Liver (tissue), 10 donors: ENCODE measurements at places on chromosomes 2 and 18. TPM values are rescaled to one million over a fixed set of nuclear protein-coding genes. Genes with fewer than 3 reads are reported as not detected.

The STK39 gene
- 1.8 TPM for total RNA-seq

The TFPI gene
- 109 TPM for total RNA-seq

The MDH1B gene
- 0.33 TPM for total RNA-seq

The FSHR gene
- not detected for total RNA-seq

The FLACC1 gene
- total RNA-seq, result 7.1 TPM

The CXCR1 gene
- total RNA-seq, result 0.33 TPM

The KLHL30 gene
- not detected for total RNA-seq

The UGT1A5 gene
- total RNA-seq, result not detected

GRCh38 chr2:7377916-7378569 lies 460.8 kb downstream of the RNF144A start:
- H3K27me3 ChIP-seq, result no peaks in the 10 kb centered on the region
- no peaks in the 10 kb centered on the region for H3K36me3 ChIP-seq
- H3K4me3 ChIP-seq, result no peak overlapping the region
- H3K4me1 ChIP-seq, result no peaks in the 10 kb centered on the region
- DNase-seq, result no peak
- no peak overlapping the region for H3K27ac ChIP-seq

GRCh38 chr18:57294547-57294946 lies 57.8 kb upstream of the ST8SIA3 start:
- DNase-seq, result no peak
- no peak overlapping the region for H3K4me3 ChIP-seq
- H3K36me3 ChIP-seq, result no peaks in the 10 kb centered on the region
- H3K4me1 ChIP-seq, result no peaks in the 10 kb centered on the region

- no peaks in the 10 kb centered on the region for H3K27me3 ChIP-seq
- DNase-seq, result no peak
- no peaks in the 10 kb centered on the region for H3K36me3 ChIP-seq
- no peak overlapping the region for H3K27ac ChIP-seq
- H3K4me3 ChIP-seq, result no peak overlapping the region
Observed at GRCh38 chr2:8157621-8158430, 524.0 kb upstream of the ID2 start.

DNA sequence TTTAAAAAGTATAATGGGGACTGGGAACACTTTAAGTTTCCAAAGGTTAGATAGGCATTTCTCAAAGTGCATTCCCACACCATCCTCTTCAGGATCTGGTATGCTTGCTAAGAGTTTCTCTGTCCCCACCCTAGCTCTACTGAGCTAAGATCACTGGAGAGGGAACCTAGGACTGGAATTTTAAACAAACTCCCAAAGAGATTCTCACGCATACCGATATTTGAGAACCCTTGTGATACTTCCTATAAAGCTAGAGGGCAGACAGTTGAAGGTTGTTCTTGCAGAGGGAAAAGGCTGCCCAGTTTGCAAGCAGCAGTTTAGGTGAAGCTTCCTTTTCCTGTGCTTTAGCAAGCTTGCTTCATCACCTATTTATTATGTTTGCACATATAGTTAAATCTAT lies 3.6 kb downstream of the CNRIP1 start:
- H3K27me3 ChIP-seq, result peaks cover 2% of the 10 kb centered on the region
- H3K4me3 ChIP-seq, result no peak overlapping the region
- no peak overlapping the region for H3K27ac ChIP-seq
- no peak for DNase-seq
- H3K4me1 ChIP-seq, result peaks cover 13% of the 10 kb centered on the region

DNA sequence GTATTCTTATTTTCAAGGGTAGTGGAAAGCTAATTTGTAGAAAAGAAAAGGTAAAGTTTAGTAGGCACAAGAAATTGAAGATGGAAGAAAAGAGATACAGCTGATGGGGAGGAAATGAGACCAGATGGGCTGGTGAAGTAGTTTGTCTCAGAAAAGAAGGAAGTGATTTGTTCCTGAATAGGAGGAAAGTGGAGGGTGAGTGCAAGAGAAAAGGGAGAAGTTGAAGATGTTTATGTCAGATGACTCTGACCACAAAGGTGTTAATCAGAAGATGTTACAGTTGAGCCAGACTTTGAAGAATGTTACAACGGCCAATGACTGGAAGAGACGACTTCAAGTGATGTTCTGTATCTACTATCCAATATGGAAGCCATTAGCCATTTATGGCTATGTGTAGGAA lies 21.2 kb downstream of the ZSCAN30 start:
- H3K36me3 ChIP-seq, result peaks cover 2% of the 10 kb centered on the region
- DNase-seq, result no peak
- no peaks in the 10 kb centered on the region for H3K4me1 ChIP-seq

- H3K27ac ChIP-seq, result no peak overlapping the region
- no peak for DNase-seq
- H3K27me3 ChIP-seq, result no peaks in the 10 kb centered on the region
- no peak overlapping the region for H3K4me3 ChIP-seq
Observed at GRCh38 chr2:203021991-203022390, 7.3 kb downstream of the NBEAL1 start.

DNA sequence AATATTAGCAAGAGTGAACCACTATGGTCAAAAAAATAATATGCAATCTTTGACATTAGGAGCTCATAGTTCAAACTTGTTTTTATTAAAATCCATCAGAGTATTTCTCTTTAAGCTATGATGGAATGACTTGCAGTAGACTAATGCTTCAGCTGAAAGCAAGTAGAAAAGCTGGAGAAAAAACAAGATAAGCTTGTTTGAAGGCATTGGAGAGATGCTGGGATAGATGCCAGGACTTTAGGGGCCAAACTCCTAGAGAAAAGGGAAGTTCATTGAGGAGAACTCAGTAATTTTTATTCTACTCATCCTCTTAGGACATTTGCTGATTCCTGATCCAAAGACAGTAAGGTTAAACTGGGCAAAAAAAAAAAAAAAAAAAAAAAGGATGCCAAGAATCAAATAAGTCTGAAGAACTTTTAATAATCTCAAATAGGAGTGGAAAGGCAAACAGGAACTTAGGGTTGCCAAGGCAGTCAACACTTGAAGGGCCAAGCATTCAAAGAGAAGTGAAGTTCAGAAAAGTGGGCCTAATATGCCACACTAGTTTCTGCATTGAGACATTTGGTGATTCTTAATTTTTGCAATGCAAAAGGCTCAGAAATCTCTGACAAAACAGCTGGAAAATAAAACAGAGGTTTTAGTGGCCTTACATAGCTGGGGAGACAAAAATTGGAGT lies 19.7 kb upstream of the AFF3 start:
- no peaks in the 10 kb centered on the region for H3K36me3 ChIP-seq
- no peak overlapping the region for H3K27ac ChIP-seq
- H3K4me3 ChIP-seq, result no peak overlapping the region

DNA sequence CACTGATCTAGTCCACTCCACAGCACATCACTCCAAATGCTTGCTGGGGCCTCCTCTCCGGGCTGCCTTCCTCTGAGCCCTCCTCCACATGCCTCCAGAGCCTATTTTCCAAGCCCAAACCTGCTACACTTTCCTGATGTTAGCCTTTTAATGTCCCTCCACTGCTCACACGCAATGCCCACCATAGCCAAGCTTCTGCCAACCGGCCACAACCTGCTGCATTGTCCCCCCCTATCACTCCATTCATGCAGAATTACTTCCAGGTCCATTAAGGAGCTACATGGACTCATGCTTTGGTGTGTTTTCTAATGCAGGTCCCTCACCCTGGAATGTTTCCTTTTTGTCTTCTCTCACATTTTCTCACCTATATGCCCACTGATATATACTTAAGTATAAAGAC lies 129.3 kb downstream of the MARCHF4 start:
- DNase-seq, result no peak
- no peak overlapping the region for H3K4me3 ChIP-seq
- H3K4me1 ChIP-seq, result no peaks in the 10 kb centered on the region
- no peaks in the 10 kb centered on the region for H3K27me3 ChIP-seq
- H3K36me3 ChIP-seq, result no peaks in the 10 kb centered on the region
- no peak overlapping the region for H3K27ac ChIP-seq

DNA sequence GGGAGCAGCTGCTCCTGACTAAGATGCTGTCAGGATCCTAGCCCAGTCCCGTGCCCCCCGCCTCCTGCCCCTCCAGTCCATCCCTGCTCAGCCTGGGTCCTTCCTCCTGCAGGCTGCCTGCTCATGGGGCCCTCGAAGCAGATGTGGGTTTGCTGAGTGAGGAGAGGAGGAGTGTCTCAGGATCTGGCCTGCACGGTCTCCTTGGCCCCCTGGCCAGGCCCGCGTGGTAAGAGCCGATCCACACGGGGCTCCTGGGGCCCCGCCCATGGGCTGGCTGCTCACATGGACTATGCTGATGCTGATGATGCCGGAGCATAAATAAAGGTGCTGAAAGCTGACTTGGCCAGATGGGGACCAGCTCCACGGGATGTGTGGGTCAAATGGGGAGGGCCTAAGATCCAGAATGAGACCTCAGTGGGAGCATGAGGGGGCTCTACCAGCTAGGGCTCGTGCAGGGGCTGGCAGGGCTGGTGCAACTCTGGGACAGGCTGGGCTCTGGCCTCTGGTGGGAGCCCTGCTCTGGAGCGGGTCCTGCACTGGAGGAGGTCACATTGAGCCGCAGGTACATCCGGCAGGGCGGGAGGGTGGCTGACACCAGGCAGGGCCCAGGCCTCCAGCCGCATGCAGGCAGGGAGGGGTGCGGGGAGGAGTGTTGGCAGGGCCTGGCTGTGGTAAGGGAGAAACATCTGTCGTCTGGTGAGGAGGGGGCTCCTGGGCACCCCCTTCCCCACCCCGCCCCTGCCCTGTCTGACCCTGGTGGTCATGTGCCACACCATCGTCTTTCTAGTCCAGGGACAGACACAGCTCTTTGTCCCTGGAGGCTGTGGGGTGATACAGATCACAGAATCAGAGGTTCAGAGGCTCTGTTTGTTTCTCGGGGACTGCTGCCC lies 275.3 kb upstream of the HDAC4 start:
- H3K36me3 ChIP-seq, result no peaks in the 10 kb centered on the region
- H3K27ac ChIP-seq, result no peak overlapping the region
- no peak for DNase-seq
- no peak overlapping the region for H3K4me3 ChIP-seq
- H3K4me1 ChIP-seq, result no peaks in the 10 kb centered on the region
- H3K27me3 ChIP-seq, result no peaks in the 10 kb centered on the region

DNA sequence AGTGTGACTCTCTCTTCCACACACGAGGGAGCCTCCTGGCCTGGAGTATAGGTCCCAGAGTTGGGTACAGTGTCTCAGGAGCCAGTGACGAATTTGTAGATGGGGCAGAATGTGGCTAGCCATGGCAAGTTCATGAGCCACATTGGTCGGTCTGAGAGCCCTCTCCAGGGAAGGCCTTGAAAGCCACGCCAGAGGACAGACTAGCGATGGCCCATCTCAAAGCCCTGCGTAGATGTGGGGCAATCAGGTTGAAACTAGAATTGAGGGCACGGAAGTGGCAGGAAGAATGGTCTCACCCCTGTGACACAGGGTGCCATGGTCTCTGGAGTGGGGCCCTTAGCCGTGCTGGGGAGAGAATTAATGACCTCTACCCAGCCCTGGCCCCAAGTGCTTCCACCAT lies 106.2 kb downstream of the TSHZ1 start:
- no peak for DNase-seq
- no peak overlapping the region for H3K27ac ChIP-seq
- H3K4me3 ChIP-seq, result no peak overlapping the region

DNA sequence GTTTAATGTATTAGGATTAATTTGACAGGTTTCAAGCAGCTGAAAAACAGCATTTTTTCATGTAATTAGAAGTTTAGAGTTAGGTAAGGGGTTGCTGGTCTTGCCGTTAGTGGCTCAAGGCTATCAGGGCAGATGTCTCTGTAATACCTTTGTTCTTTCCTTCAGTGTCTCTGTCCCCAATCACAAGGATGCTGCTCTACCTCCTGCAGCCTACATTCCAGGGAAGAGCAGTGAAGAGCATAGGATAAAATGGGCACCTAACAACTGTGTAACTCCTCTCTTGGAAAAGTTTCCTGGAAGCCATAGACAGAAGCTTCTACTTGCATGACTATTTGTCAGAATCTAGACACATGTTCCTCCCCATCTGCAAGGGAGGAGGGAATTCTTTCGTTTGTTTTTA lies 9.4 kb upstream of the SERPINB7 start:
- no peak for DNase-seq
- no peak overlapping the region for H3K4me3 ChIP-seq
- no peaks in the 10 kb centered on the region for H3K4me1 ChIP-seq
- H3K36me3 ChIP-seq, result no peaks in the 10 kb centered on the region

GRCh38 chr18:26757263-26758019 lies 108.1 kb downstream of the AQP4 start:
- H3K27me3 ChIP-seq, result no peaks in the 10 kb centered on the region
- H3K4me1 ChIP-seq, result peaks cover 27% of the 10 kb centered on the region
- H3K27ac ChIP-seq, result peak overlapping the region; percentile 81

GRCh38 chr2:55966401-55967118 lies 43.0 kb upstream of the EFEMP1 start:
- no peak overlapping the region for H3K4me3 ChIP-seq
- DNase-seq, result no peak
- H3K4me1 ChIP-seq, result peaks cover 2% of the 10 kb centered on the region
- H3K36me3 ChIP-seq, result no peaks in the 10 kb centered on the region

GRCh38 chr18:9916077-9916639 lies 2.3 kb downstream of the VAPA start:
- H3K4me3 ChIP-seq, result peak overlapping the region; percentile 85
- DNase-seq, result no peak
- peaks cover 36% of the 10 kb centered on the region for H3K4me1 ChIP-seq
- H3K27ac ChIP-seq, result peak overlapping the region; percentile 100

- no peaks in the 10 kb centered on the region for H3K27me3 ChIP-seq
- no peak for DNase-seq
- no peak overlapping the region for H3K4me3 ChIP-seq
- H3K27ac ChIP-seq, result no peak overlapping the region
- no peaks in the 10 kb centered on the region for H3K36me3 ChIP-seq
- H3K4me1 ChIP-seq, result no peaks in the 10 kb centered on the region
Observed at GRCh38 chr2:239768031-239768790, 256.9 kb downstream of the NDUFA10 start.

DNA sequence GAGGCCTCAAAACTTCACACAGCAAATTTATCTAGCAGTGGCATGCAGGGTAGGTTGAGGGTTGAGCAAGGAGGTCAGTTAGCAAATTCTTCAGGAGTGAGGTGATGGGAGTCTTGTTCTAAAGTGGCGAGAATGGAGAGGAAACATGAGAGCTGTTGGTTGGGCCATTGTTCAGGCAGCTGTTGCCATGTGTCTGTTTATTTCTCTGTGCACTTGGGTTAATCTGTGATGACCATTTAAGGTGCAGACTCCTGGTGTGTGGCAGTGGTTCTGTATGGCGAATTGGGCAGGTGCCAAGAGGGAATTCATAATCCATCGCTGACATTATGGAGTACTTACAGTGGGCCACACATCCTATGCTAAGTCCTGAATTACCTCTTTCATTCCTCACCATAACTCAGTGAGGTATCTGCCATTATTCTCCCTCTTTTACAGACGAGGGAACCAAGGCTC lies 30.4 kb downstream of the TMEM178A start:
- no peak for DNase-seq
- H3K36me3 ChIP-seq, result no peaks in the 10 kb centered on the region
- H3K4me3 ChIP-seq, result no peak overlapping the region
- no peak overlapping the region for H3K27ac ChIP-seq

DNA sequence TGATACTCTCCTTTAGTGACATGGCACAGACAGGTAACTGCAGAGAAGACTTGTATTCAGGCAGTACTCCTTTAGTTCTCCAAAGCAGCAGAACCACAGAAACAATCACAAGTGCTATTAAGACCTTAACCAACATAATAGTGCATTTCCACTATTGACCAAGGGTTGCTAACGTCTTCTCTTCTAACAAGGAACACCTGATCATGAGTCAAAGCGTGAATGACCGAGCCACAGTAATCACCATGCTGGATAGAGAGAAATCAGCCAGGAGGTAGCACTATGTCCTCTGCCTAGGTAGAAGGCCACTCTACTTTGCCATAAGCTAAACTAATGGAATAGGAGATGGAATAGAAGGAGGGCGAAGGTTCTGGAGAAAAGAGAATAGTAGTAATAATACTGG lies 161.0 kb downstream of the ANKRD44 start:
- H3K27me3 ChIP-seq, result no peaks in the 10 kb centered on the region
- H3K4me1 ChIP-seq, result no peaks in the 10 kb centered on the region
- no peak overlapping the region for H3K27ac ChIP-seq
- H3K4me3 ChIP-seq, result no peak overlapping the region
